Activated CD4-positive, alpha-beta T cell treated with anti-CD3 and anti-CD28 coated beads, Interleukin-2, amount 50 U/mL, for 24 hours (primary cell): ENCODE measurements at places on chromosomes 13 and 19.
A peak's percentile ranks its signal among the peaks of the same experiment; 100 is the strongest.

GRCh38 chr19:47095476-47096099 is 18.0 kb downstream of the ZC3H4 start:
- no peak for DNase-seq

DNA sequence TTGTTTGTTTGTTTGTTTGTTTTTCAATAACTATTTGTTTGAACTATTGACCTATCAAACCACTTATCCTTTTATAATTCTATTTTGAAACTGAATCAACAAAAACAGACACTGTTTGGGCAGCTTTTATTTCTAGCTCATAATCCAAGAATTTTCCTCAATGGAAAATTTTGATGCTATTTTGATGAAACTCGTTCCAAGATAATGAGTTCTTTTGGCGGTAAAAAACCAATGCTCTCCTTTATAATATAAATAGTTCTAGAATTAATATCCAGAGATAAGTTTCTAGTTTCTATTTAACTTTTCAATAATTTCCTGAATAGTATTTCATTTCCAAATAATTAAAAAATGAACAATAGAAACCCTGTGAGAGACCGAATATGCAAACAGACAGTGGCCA is 146.5 kb upstream of the EDNRB start:
- no peak for DNase-seq

DNA sequence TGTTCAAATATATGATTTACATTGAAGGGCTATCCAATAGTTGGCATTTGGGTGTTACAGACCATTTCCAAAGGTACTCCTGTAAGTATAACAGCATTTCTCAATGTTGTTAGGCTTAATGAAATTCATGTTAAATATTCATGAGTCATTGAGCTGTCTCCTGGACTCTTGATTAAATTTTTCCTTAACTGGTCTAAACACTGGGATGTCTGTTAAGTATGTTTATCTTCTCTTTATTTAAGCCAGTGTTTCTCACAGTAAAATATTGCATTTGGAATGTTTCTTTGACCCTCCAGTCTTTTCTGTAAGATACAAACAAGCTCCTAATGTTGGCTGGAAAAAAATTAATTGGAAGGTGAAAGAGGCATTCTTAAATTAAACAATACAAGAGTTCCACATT is 402.5 kb upstream of the HTR2A start:
- no peak for DNase-seq

GRCh38 chr13:33353210-33353609 is 67.7 kb upstream of the STARD13 start:
- DNase-seq, result no peak

- DNase-seq, result no peak
Measured at GRCh38 chr19:2945575-2946184, 909 bp upstream of the ZNF77 start.

DNA sequence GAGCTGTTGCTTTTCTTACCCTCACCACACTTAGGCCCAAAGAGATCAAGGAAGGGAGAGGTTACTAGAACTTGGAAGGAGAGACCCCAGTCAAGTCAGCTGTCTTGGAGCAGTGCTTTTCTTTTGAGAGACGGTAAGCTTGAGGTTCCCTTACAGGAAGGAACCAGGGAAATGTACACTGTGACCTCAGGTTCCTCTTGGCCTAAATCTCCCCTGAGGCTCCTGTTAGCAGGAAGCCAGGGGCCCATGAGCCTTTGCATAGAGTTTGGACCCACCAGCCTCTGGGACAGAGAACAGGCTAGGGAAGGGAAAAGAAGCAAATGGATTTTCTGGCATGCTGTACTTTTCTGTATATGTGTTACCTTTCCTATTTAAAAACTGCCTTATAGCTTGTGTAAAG is 5.9 kb upstream of the GPR18 start:
- no peak for DNase-seq

- no peak for DNase-seq
Measured at GRCh38 chr19:20151617-20152145, 15.3 kb upstream of the ZNF486 start.

GRCh38 chr13:38537051-38537450 is 149.8 kb upstream of the FREM2 start:
- no peak for DNase-seq

DNA sequence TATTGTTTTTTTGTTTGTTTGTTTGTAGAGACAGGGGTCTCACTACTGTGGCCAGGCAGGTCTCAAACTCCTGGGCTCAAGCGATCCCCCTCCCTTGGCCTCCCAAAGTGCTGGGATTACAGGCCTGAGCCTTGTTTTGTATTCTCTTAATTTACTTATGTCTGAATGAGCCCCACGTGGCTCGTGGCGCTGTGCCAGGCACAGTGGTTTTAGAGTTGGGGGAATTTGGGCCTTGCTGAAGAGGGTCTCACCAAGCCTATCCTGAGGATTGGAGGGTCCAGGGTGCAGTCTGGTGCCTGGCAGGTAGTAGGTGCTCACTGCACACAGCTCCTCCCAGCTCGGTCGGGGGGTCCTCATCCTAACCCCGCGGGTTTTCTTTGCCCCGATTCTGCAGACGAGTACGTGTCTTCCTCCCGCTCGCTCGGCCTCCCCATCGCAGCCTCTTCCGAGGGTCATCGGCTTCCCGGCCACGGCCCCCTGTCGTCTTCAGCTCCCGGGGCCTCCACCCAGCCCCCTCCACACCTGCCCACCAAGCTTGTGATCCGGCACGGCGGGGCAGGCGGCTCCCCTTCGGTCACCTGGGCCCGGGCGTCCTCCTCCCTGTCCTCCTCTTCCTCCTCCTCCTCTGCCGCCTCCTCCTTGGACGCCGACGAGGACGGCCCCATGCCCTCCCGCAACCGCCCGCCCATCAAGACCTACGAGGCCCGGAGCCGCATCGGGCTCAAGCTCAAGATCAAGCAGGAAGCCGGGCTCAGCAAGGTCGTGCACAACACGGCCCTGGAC is 12.1 kb upstream of the EHD2 start:
- DNase-seq, result no peak

GRCh38 chr13:110251193-110251819 is 55.7 kb downstream of the COL4A1 start:
- DNase-seq, result no peak

DNA sequence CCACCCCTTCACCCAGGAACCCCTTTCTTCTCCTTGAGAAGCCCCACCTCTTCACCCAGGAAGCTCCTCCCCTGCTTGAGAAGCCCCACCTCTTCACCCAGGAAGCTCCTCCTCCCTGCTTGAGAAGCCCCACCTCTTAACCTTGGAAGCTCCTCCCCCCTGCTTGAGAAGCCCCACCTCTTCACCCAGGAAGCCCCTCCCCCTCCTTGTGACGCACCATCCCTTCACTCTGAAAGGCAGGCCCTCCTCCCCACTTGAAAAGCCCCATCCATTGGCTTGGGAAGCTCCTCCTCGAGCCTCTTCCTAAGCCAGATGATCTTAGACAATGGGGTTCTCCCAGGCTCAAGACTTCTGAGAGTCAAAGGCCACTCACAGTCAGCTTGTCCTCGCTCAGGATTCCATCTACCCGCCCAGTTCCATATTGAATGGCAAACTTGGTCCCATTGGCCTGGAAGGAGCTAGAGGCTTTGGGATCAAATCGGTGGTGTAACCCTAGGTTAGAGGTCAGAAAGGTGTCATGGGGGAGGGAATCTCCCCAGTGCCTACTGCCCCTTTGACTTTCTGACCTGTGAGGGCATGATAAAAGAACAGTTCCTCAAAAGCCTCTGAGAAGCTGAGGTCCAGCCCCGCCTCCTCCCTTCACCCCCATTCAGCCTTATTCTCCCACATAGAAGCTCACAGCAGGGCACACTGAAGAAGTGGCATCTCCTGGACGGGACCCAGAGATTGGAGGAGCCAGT is 4.0 kb downstream of the NAPSA start:
- DNase-seq, result no peak

DNA sequence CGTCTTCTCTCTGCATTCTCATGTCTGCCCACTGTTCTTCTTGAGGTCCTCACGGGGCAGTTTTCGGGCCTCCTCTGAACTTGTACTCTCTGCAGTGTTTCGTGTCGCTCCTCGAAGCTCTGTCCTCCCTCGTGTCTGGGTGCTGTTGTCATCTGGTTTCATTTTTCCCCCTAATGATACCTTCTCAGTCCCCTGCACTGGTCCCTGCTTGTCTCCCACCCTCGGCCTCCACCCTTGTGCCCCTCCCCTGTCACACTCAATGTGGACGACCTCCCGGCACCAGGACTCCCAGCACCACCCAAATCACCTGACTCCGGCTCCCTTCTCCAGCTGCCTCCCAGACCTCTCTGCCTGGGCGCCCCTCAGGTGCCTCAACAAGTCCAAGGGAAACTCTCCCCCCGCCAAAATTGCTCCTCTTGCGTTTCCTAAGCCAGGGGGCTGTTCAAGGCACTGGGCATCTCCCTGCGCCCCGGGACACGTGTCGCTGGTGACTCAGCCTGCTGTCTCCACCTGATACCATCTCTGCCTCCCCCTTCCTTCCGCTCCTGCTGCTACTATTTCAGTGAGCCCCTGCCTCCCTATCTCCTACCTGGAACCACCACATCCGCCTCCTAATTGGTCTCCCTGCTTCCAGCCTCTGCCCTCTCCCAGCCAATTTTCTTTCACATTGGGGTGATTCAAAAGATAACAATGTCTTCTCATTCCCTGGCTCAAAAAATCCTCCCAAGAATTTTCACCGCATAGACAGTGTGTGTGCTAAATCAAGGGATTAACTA is 49.5 kb downstream of the RFX2 start:
- no peak for DNase-seq

GRCh38 chr19:33235996-33236350 is 10.3 kb upstream of the SLC7A10 start:
- no peak for DNase-seq

GRCh38 chr13:55967055-55967454 is 1173.7 kb upstream of the PRR20A start:
- DNase-seq, result no peak

- no peak for DNase-seq
Measured at GRCh38 chr13:70394031-70394548, 285.8 kb upstream of the KLHL1 start.

DNA sequence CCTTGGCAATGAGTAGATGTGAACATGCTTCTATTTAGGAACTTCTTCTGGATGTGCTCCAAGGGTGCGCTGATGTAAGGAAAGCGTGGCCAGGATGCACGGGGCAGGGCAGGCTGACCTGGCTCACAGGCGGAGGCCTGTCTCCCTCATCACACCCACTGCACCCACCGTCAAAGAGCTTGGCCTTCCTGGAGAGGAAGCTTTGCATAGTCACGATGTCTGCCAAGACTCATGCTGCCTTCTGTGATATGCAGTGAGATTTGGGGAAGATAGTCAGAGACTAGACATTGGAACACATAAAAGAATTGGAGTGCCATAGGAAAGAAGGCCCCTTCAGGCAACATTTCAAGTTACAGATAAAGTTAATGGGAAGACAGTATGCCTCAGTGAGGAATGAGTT is 82.0 kb downstream of the MYO16 start:
- no peak for DNase-seq

- DNase-seq, result no peak
Measured at GRCh38 chr13:32153056-32153455, 121.5 kb downstream of the FRY start.

GRCh38 chr13:56501750-56502149 is 639.0 kb upstream of the PRR20A start:
- no peak for DNase-seq

- no peak for DNase-seq
Measured at GRCh38 chr19:771332-771785, 20.4 kb downstream of the MISP start.

GRCh38 chr13:40318366-40318765 is 348.1 kb downstream of the FOXO1 start:
- DNase-seq, result no peak

GRCh38 chr19:41223431-41224234 is 4.6 kb downstream of the AXL start:
- no peak for DNase-seq

GRCh38 chr19:52535771-52536447 is 8.4 kb downstream of the ZNF808 start:
- peak; percentile 68 for DNase-seq

GRCh38 chr19:3546119-3546518 is 7.1 kb downstream of the TEKTIP1 start:
- DNase-seq, result no peak

DNA sequence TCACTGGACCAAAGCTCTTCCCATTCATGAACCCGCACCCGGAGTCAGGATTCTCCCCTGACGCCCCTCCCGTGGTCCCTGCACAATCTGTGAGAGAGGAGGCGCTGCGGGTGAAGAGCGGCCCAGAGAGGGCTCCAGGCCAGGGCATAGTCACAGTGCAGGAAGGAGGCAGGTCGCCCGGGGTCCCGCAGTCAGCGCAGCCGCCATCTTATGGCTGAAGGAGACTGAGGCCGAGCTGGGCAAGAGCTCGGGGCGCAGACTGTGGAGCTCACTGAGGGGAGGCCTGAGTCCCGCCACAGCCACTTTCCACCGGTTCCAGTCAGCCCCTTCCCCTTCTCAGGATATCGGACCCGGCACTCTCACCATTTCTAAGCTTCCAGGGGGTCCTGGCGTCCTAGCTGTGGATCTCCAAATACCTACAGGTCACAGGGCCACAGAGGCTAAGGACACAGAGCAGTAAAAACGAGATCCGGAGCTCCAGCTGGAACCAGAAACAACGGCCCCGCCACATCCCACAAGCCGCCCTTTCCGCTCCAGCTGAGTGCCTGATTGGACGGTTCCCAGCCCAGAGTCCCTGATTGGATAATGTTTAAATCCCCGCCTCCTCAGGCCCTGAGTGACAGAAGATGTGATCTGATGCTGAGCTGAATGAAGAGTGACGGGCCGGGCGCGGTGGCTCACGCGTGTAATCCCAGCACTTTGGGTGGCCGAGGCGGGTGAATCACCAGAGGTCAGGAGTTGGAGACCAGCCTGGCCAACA is at the start of gene ZNF99:
TSS of gene ZNF99 (minus strand) at position 501 of the 760 bp plus-strand sequence. CDS start at position 366, 135 bp downstream.
- no peak for DNase-seq

DNA sequence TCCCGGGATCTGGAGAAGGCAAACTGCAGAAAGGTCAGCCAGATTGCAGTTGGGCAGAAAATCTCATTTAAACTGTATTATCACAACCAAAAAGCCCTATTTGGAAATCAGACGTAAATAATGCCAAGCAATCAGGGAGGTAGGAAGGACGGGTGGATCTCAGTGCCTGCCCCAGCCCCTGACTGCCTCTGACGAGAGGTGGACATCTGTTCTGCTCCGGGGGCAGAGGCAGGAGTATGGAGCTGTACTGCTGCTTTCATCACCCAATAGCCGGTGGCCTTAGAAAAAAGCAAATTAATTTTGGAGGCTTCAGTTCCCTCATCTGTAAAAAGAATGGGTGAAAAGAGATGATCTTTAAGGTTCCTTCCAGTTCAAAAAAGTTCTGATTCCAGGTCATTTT is 43.6 kb upstream of the WASF3 start:
- DNase-seq, result no peak

- DNase-seq, result no peak
Measured at GRCh38 chr19:30999726-31000125, 349.5 kb downstream of the TSHZ3 start.

- DNase-seq, result no peak
Measured at GRCh38 chr13:20505405-20506366, 20.0 kb downstream of the CRYL1 start.
